ENCODE measurements at places on chromosomes 12 and 14. TPM values are rescaled to one million over a fixed set of nuclear protein-coding genes. Genes with fewer than 3 reads are reported as not detected.

FGD6 gene
- total RNA-seq: 1.2 TPM

SSTR1 gene
- not detected for total RNA-seq

VDR gene
- total RNA-seq: 224 TPM

SIX1 gene
- not detected for total RNA-seq

CD69 gene
- 126 TPM for total RNA-seq

DNA sequence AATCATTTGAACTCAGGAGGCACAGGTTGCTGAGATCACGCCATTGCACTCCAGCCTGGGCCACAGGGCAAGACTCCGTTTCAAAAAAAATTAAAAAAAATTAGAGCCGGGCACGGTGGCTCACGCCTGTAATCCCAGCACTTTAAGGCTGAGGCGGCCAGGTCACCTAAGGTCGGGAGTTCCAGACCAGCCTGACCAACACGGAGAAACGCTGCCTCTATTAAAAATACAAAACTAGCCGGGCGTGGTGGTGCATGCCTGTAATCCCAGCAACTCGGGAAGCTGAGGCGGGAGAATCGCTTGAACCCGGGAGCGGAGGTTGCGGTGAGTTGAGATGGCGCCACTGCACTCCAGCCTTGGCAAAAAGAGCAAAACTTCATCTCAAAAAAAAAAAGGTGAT lies 35.7 kb downstream of the R3HDM2 start:
- no peak overlapping the region for H3K4me3 ChIP-seq
- DNase-seq: no peak
- H3K4me1 ChIP-seq: no peaks in the 10 kb centered on the region

GRCh38 chr12:97404543-97404942 lies 58.1 kb upstream of the RMST start:
- no peaks in the 10 kb centered on the region for H3K27me3 ChIP-seq
- no peak overlapping the region for H3K27ac ChIP-seq
- H3K4me1 ChIP-seq: no peaks in the 10 kb centered on the region

DNA sequence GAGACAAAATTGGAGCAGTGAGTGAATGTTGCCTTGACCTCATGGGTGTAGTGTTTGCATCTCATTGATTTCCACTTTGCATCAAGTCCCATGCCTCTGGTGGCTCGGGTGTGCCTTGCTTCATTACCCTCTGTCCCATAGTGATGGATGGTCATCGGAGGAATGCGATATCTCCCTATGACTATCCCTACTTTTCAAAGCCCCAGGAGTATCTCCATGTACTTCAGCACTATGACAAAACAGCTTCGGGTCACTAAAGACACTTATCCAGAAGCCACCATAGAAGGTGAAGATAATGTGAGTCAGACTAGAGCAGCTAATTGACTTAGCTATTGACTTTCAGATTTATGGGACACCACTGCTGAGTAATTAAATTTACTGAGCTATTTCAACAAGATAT lies 355.1 kb upstream of the CCDC196 start:
- DNase-seq: no peak
- H3K4me3 ChIP-seq: no peak overlapping the region
- H3K4me1 ChIP-seq: no peaks in the 10 kb centered on the region
- no peaks in the 10 kb centered on the region for H3K27me3 ChIP-seq
- no peak overlapping the region for H3K27ac ChIP-seq

DNA sequence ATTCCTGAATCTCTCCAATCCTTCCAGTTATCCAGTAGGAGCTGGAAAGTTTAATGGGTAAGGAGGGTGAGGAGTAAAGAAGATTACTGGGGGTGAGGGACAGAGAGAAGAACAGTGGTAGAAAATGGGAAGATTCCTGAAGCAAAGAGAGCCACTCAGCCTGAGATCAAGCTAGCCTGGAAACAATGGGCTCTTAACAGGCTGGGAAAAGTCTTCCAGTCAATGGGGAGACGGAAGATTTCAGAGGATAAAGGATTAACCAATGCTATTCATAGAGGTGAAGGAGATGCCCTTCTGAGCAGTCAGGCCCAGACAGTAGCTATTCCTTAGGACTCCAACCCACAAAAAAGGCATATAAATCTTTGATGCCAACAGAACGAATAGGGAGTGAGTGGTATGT lies 14.8 kb downstream of the GDF11 start:
- H3K36me3 ChIP-seq: peaks cover 41% of the 10 kb centered on the region
- no peak for DNase-seq
- H3K27me3 ChIP-seq: no peaks in the 10 kb centered on the region
- H3K4me1 ChIP-seq: peaks cover 18% of the 10 kb centered on the region
- no peak overlapping the region for H3K4me3 ChIP-seq

DNA sequence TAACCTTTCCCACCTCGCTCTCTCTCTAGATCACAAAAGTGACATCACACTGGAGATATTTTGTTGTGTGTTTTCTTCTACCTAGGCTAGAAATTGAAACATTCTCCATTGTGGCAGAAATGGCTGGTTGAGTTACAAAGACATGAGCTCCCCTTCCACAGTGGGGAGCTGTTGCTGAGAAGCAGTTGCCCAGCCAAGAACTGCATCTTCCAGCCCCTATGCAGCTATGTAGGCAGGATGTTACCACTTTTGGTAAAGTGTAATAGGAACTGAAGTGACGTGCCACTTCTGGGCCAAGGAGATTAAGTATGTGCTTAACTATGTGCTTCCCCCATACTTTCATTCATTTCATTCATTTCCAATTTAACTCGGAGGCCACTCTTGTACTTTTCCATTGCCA lies 138.7 kb upstream of the E2F7 start:
- H3K4me3 ChIP-seq: no peak overlapping the region
- DNase-seq: no peak
- H3K27me3 ChIP-seq: no peaks in the 10 kb centered on the region
- no peak overlapping the region for H3K27ac ChIP-seq

- H3K36me3 ChIP-seq: peaks cover 1% of the 10 kb centered on the region
- H3K27me3 ChIP-seq: no peaks in the 10 kb centered on the region
- no peak overlapping the region for H3K4me3 ChIP-seq
- H3K27ac ChIP-seq: peak overlapping the region; percentile 8
- H3K4me1 ChIP-seq: no peaks in the 10 kb centered on the region
Observed at GRCh38 chr12:105166736-105167135, 59.2 kb downstream of the WASHC4 start.

DNA sequence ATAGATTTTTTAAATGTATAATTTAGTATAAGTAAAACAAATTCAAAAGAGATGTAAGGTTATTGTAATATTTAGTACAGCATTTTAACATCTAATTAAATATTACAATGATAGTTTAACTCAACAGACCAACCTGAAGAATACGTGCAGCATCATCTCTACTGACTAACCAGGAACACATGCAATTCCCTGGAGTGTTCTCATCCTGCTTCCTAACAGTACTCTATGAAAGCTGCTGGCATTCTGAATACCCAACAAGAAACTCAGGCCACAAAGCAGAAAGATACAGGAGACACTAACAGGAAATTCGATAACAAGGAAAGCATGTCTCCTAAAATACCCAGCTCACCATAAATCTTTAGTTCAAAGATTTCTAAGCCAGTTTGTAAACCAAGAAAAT lies 58.3 kb downstream of the CEP83 start:
- no peak for DNase-seq
- H3K4me1 ChIP-seq: peaks cover 17% of the 10 kb centered on the region
- no peak overlapping the region for H3K4me3 ChIP-seq
- no peaks in the 10 kb centered on the region for H3K27me3 ChIP-seq
- peaks cover 41% of the 10 kb centered on the region for H3K36me3 ChIP-seq

- no peak overlapping the region for H3K4me3 ChIP-seq
- H3K27ac ChIP-seq: no peak overlapping the region
- no peak for DNase-seq
- no peaks in the 10 kb centered on the region for H3K27me3 ChIP-seq
- H3K4me1 ChIP-seq: no peaks in the 10 kb centered on the region
Observed at GRCh38 chr12:81542065-81543010, 216.8 kb downstream of the PPFIA2 start.

DNA sequence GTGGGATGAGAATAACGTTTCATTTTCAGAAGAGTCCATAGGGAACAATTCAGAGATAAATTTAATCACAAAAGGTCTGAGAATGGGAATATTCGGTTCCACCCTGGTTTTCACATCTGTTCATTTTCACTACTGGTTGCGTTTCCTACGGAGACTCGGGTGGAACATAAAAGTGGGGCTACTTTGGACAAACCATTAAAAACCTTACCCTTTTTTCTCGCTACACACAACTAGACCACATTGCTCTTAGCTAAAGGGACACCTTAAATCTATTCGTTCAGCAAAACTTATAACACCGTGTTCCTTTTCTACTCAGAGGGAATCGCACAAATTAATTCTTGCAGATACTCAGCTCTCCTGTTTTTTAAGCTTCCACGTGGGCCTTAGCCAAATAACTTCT lies 1.0 kb upstream of the SUDS3 start:
- DNase-seq: no peak
- no peaks in the 10 kb centered on the region for H3K27me3 ChIP-seq
- H3K36me3 ChIP-seq: peaks cover 4% of the 10 kb centered on the region
- peak overlapping the region; percentile 98 for H3K4me3 ChIP-seq
- peaks cover 47% of the 10 kb centered on the region for H3K4me1 ChIP-seq
- peak overlapping the region; percentile 100 for H3K27ac ChIP-seq

GRCh38 chr12:124716208-124717130 lies 147.2 kb downstream of the SCARB1 start:
- no peak overlapping the region for H3K4me3 ChIP-seq
- no peaks in the 10 kb centered on the region for H3K36me3 ChIP-seq
- no peak overlapping the region for H3K27ac ChIP-seq
- DNase-seq: no peak
- peaks cover 30% of the 10 kb centered on the region for H3K4me1 ChIP-seq

DNA sequence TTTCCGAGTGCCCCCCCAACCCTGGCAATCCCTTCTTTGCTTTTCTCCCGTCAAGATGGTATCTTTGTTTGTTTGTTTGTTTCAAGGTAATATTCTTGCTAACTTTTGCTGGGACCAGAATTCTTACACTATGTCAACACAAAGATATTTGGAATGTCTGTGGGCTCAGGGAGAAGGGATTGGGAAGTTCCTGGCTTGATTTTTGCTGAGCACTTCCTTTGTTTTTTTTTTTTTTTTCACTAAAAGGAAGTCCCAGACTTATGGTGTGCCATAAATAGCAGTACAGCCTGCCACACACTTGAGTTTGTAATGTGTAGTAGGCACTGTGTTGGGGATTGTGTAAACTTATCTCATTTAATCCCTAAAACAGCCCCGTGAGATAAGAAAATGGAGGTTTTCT lies 11.2 kb upstream of the RNU6-7 start:
- H3K27me3 ChIP-seq: peaks cover 4% of the 10 kb centered on the region
- peaks cover 29% of the 10 kb centered on the region for H3K4me1 ChIP-seq
- H3K27ac ChIP-seq: no peak overlapping the region
- no peaks in the 10 kb centered on the region for H3K36me3 ChIP-seq

DNA sequence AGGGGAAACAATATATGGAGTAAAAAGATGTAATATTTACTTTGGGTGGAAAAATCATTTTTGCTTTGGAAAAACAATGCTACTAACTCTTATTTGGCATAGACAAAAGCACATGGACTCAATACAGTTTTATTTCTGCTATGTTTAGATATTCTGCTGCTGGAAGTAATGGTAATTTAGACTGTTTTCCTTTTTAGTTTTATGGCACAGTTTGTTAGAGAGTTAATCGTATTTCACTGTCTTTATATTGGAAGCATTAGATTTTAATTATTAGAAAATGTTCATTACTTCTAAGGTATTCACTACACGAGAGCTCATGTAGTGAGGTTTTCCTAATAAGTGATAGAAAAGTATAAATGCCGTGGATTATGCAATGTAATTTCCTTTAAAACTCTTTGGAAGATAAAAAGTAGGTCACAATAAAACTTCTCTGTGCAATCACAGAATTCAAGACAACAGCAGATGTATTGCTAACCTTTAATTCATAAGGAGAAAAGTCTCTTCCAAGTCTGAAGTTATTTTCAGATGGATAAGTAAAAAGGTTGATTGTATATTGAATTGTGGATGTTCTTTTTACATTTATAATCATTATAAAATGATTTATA lies 851.8 kb downstream of the TMTC2 start:
- no peak overlapping the region for H3K4me3 ChIP-seq
- H3K36me3 ChIP-seq: no peaks in the 10 kb centered on the region
- H3K4me1 ChIP-seq: no peaks in the 10 kb centered on the region
- no peak overlapping the region for H3K27ac ChIP-seq

DNA sequence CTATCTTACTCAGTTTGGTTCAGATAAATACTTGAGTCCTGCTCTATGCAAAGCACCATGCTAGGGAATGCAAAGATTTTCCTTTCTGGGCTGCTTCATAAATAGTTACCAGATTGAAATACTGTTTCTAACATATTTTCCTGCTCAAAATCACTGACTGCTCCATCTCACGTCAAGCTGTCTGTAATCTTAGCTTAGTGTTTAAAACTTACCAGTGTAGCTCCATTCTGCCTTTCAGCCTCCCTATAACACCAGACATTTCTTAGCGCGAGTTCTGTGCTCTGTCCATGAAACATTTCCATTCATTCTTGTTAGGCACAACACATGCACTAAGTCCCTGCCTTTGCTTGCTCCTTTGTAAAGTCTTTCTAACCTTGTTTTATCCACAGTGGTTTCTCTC lies 129.4 kb downstream of the NPAS3 start:
- no peak overlapping the region for H3K4me3 ChIP-seq
- no peaks in the 10 kb centered on the region for H3K36me3 ChIP-seq
- no peak for DNase-seq
- H3K27me3 ChIP-seq: no peaks in the 10 kb centered on the region
- no peaks in the 10 kb centered on the region for H3K4me1 ChIP-seq
- no peak overlapping the region for H3K27ac ChIP-seq

GRCh38 chr12:47591361-47591791 lies 114.5 kb downstream of the RPAP3 start:
- H3K27ac ChIP-seq: no peak overlapping the region
- no peaks in the 10 kb centered on the region for H3K4me1 ChIP-seq
- DNase-seq: no peak

DNA sequence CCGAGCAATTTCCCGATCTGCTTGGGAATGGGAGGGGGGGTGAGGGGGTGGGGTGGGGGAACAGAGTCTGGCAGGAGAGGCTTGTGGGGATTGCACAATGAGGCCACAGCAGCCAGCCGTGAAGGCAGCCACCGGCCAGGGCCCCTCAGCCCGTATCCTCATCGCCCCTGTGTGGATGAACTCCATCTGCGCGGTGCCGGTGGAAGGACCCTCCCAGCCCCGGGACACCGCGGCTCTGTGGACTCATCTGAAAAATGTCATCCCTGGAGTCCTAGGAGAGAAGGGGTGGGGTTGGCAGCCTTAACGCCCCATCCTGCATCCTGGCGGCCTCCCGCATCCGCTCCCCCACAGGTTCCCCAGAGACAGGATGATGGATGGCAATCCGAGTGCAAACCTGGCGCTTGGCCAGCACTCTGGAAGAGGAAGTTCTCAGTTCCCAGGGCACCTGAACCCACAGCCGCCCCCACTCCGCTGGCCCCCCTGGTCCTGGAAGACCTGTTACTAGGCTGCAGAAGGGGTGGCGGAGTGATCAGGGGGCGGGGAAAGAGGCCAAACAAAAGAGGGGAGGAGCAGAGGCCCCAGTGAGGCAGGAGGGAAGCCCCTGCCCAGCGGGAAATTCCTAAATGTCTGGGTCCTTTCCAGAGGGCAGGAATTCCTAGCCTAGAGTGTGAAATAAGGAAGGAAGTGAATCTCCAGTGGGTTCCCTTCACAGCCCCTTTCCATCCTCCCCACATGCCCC lies 1.2 kb upstream of the TNFAIP2 start:
- no peaks in the 10 kb centered on the region for H3K36me3 ChIP-seq
- H3K27me3 ChIP-seq: peaks cover 26% of the 10 kb centered on the region
- H3K4me1 ChIP-seq: peaks cover 10% of the 10 kb centered on the region
